AG09309 (cell line): ENCODE measurements at places on chromosomes 11 and 22.

DNA sequence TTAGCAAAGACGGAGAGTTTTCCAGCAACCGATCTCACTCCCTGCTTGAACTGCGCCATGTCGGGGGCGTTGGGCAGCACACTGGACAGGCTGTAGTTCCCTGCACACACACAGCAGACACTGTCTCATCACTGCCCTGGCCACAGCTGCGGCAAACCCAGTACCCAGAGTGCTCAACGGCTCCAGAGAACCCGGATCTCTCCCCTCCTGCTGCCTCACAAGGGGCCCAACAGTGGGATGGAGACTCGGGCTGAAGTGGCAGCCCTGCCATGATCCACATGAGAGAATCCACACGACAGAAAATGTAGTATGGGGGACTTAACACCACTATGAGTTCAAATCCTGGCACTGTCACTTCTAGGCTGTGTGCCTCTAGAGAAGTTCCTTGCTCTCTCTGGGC is 58.0 kb downstream of the ARFGAP3 start:
- DNase-seq, result no peak

GRCh38 chr22:28909375-28909774 is 26.0 kb downstream of the ZNRF3 start:
- DNase-seq, result no peak

GRCh38 chr22:50207383-50208140 is 6.8 kb downstream of the SELENOO start:
- no peak for DNase-seq

GRCh38 chr11:119218141-119218878 is 12.2 kb downstream of the CBL start:
- DNase-seq, result peak; percentile 80

- no peak for DNase-seq
Measured at GRCh38 chr11:73466643-73467042, 90.4 kb downstream of the RELT start.

GRCh38 chr11:102306048-102306597 is 11.2 kb upstream of the BIRC3 start:
- no peak for DNase-seq

- DNase-seq, result no peak
Measured at GRCh38 chr11:58730507-58731089, 1.1 kb downstream of the GLYAT start.

DNA sequence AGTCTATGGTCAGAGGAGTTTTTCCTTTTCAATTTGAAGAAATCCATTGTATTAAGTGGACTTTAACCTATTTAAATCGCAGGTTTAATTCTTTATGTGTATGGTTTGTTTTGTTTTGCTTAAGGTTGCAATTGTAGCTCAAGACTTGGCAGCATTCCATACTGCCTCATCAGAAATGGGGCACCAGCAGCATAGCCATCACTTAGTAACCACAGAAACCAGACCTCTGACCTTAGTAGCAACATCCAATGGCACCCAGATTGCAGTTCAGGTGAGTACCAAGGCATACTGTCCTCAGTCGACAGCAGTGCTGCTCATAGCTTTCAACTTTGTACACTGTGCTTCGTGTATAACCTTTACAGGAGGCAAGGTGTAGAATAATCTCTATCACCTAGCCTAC is 48.4 kb upstream of the WEE1 start:
- no peak for DNase-seq

DNA sequence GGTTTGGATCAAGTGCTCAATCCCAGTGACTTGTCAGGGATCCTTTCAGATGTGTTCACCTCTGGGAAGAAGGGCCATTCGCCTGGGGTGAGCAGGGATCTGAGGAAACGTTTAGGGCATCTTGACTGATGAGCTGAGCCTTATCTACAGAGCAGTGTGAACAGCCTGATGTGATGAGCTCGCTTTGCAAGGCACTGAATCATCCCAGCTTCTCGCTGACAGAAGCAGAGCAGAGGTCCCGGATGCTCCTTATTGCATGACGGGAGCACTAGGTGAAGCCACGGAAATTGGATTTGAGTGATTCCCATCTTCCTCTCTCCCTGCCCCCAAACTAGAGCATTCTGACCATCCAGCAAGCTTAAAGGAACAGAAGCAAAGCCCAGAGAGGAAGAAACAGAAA is 46.5 kb downstream of the SEZ6L start:
- no peak for DNase-seq

DNA sequence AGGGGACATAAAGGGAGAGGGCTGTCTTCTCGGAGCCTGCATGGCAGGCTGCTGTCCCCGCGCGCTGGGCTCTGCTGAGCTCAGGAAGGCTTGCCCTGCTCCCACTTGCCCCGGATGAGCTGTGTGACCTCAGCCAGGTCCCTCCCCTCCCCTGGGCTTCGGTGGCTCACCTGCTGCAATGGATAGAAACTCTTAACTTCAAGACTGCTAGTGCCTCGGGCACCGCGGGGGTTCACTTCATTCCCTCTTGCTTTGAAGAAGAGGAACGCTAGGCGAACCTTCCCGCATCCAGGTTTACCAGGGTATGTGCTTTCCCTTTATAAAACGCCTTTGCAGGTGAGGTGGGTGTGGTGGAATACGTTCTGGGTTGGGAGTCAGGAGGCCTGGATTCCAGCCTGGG is 115.0 kb downstream of the PHF21B start:
- DNase-seq, result no peak

- DNase-seq, result no peak
Measured at GRCh38 chr22:38021206-38021605, 36.0 kb upstream of the PICK1 start.

- no peak for DNase-seq
Measured at GRCh38 chr22:44702479-44703198, 635 bp downstream of the PRR5 start.

GRCh38 chr22:50507421-50507990 is at the start of gene LMF2:
Gene LMF2, minus strand, starts transcription at chr22:50507702. Its CDS starts 27 bp downstream, at chr22:50507675.
- peak; percentile 11 for DNase-seq

DNA sequence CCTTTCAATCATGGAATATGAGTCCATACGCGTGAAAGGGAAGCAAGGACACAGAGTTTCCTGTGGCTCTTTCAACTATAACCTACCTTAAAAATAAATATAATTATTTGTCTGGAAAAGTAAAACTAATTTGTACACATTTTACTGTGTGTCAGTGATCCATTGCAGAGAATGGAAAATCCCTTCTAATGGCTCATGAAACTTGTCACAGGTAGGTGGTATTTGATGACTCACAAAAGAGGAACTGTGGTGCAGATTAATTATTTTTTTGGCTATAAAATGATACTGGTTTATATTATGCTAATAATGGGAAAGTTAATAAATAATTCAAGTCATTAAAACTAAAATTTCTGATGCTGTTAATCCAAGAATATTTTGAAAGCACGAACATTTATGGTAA is 792.2 kb downstream of the METTL15 start:
- DNase-seq, result no peak

GRCh38 chr11:6203327-6203726 is 2.0 kb upstream of the C11orf42 start:
- no peak for DNase-seq

GRCh38 chr11:94459576-94459975 is 34.1 kb downstream of the MRE11 start:
- no peak for DNase-seq

DNA sequence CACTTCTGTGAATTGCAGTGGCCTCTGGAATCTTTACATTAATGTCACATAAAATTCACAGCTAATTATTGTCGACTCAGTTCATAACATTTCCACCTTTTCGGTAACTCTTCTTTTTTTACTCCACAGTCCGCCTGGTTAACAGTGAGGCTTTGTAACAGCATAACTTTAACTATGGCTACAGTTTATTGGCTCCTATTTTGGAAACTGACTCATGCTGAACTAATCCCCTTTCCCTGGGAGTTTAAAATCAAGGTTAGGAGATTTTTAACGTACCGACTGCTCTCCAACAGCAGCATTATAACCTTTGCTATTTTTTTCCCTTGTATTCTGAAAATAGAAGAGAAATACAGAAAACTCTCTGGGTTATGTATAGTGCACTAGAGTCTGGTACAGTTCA is 3.2 kb upstream of the POGLUT3 start:
- DNase-seq, result no peak

- no peak for DNase-seq
Measured at GRCh38 chr22:42617155-42617983, 2.7 kb upstream of the POLDIP3 start.

GRCh38 chr11:45234306-45235006 is 51.7 kb downstream of the SYT13 start:
- no peak for DNase-seq

DNA sequence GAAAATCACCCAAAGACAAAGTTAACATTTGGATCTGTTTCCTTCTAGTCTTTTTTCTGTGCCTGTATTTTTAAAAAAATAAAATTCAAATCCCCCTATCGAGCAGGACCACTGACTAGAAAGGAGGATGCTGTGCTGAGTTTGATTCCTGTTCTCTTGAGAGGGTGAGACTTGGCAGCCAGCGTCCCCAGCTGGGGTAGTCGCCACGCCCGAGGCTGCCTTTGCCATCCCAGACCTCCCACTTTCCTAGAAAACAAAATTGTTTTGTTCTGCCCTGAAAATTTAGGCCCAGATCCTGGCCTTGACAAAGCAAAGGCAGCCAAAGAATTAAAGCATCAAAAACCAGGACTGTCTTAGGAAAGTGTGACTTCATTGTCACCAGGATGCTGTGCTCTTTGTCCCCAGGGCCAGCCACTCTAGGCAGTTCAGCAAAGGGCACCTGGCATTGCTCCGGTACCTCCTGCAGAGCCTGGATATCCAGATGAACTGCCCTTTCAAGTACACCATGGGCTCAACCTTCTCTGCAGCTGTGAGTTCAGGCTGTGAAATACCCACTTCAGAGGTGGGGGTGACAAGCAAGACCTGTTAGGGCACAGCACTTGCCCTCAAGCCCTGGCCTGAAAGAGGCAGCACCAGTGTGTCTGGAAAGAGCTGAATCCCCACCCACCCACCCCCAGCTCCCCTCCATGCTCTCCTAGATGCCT is 44.6 kb downstream of the KCNQ1OT1 start:
- DNase-seq, result no peak

GRCh38 chr11:121930004-121930965 is 185.7 kb downstream of the BLID start:
- no peak for DNase-seq

- no peak for DNase-seq
Measured at GRCh38 chr11:66979336-66979980, 4.4 kb downstream of the C11orf86 start.

- no peak for DNase-seq
Measured at GRCh38 chr11:14140991-14141390, 178.5 kb downstream of the SPON1 start.

DNA sequence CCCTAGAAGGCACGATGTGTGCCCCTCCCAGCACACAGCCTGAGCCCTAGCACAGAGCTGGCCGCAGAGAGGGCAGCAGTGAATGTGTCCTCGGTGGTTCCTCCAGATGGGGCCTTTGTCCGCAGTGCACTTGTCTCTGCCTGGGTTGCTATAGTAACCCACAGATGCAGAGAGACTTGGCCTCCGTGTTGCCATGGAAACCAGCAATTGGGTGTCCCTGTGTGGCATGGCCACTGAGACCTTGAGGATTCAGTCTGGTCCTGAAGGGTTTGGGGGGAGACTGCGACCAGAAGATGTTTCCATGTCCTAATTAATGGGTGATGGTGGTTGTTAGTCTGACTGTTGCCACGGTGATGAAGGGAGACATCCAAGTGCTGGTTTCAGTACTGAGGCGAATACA is 42.6 kb upstream of the TUB start:
- no peak for DNase-seq
